Esophagus squamous epithelium (tissue), 5 donors: ENCODE measurements at places on chromosomes 13 and 19.

DNA sequence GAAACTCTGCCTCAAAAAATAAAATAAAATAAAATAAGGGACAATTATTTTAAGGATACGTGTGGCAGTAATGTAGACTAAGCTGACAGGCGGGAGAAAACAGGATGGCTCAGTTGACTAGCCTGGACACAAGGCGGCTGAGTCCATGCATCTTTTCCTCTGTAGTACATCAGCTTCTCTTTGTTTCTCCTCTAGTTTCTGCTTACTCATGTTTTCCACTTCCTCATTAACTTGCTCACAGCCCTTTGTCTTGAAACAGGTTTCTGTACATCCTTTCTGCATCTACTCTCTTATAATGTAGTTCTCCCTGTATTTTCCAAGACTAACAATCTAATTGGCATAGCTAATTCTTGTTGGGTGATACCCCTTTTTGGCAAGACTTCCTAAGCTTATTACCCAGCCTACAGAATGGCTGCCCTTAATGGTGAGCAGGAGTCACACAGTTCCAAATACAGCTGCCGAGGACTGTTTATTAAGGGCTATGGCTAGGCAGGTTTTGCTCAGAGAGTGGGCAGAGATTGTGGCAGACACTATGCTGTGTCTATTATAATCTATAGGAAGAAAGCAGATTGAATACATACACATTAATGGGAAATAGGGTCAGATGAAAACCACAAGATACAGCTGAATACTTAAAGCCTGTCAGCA lies 58.7 kb upstream of the KLF5 start:
- DNase-seq, result no peak

GRCh38 chr13:111390522-111391270 lies 70.3 kb downstream of the TEX29 start:
- DNase-seq, result no peak

DNA sequence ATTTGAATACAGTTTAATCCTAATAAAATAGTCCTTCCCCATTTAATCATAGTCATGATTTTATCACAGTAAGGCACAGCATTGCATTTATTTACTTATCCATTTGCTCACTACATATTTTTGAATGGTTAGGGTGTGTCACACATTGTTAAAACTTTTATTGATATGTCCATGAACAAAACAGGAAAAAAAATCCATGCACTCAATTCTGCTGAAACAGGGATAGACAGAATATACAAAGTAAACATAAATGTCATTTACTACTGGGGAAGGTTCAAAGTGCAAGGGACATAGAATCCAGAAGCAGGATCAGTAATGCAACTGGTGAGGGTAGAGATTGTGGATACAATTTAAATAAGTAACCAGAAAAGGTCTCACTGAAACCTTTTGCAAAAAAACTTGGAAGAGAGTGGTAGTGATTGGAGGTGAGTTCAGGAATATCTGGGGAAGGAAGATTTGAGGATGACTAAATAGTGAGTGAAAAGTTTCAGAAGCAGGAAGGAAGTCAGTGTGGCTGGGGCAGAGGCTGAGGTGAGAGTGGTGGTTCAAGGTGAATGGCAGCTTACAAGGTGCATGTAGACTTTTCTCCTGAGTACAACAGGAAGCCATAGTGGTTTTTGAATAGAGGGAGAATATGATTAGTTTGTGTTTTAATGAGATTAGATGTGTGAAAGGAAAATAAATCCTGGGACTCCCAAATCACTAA lies 387.2 kb upstream of the ATXN8OS start:
- no peak for DNase-seq

GRCh38 chr19:29366757-29367156 lies 153.8 kb upstream of the UQCRFS1 start:
- no peak for DNase-seq

DNA sequence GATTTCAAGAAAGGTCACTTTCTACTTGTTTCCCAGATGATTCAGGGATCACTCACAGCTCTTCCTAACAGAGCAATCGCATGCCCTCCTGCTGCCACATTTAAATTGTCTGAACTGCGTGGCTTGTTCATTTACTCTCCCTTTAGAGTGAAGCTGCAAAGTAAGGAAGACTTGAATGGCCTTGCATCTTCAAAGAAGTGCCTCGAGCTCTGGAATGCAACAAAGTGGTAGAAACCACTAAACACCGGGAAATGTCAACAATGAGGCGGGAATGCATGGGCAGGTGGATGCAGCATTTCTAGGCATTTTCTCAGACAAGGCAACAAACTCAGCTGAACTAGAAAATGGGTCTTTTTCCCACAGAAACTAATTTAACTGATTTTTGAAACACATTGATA lies 10.3 kb upstream of the DACH1 start:
- DNase-seq, result no peak
